ENCODE measurements at places on chromosomes 12 and 14.

DNA sequence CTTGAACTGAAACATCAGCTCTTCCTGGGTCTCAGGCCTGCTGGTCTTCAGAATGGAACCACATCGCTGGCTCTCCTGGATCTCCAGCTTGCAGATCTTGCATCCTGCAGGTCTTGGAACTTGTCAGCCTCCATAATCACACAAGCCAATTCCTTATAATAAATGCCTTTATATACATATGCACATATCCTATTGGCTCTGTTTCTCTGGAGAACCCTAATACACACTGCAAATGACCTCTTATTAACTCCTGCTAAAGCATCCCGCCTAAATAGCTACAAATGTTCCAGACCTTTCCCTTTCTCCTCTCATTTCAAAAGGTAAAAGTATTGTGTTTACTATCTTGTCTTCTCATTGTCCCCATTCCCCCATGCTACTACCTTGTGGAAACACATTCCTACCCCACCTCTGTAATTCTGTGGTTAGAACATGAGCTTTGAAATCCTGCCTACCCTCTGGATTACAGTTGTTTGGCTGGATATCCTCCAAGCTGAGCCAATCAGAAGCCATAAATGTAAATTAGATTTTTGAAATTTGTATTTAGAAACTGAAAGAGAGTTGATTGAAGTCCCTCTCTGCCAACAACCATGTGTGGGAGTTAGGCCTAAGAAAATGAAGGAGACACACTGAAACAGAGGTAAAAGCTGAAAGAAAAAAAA lies 58.1 kb downstream of the ANKS1B start:
- no peaks in the 10 kb centered on the region for H3K36me3 ChIP-seq
- no peak overlapping the region for H3K4me3 ChIP-seq
- no peak for DNase-seq
- no peak overlapping the region for H3K27ac ChIP-seq

DNA sequence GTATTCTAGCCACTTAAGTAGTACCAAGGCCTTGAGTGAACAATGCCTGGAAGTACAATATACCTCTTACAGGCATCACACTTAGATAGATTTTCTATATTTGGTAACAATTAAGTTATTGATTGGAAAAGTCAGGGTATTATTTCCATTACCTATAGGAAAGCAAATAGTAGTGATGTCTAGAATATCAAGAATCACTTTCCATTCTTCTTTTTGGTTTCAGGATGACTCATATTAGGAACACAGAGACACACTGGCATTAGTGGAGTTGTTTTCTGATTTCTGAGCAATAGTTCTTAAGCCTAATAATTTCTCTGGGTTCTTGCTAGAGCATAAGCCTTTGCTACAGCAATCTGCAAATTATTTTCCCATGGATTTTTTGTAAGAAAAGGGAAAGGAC lies 1640.0 kb upstream of the SEL1L start:
- H3K36me3 ChIP-seq: no peaks in the 10 kb centered on the region
- no peak overlapping the region for H3K4me3 ChIP-seq
- DNase-seq: no peak

DNA sequence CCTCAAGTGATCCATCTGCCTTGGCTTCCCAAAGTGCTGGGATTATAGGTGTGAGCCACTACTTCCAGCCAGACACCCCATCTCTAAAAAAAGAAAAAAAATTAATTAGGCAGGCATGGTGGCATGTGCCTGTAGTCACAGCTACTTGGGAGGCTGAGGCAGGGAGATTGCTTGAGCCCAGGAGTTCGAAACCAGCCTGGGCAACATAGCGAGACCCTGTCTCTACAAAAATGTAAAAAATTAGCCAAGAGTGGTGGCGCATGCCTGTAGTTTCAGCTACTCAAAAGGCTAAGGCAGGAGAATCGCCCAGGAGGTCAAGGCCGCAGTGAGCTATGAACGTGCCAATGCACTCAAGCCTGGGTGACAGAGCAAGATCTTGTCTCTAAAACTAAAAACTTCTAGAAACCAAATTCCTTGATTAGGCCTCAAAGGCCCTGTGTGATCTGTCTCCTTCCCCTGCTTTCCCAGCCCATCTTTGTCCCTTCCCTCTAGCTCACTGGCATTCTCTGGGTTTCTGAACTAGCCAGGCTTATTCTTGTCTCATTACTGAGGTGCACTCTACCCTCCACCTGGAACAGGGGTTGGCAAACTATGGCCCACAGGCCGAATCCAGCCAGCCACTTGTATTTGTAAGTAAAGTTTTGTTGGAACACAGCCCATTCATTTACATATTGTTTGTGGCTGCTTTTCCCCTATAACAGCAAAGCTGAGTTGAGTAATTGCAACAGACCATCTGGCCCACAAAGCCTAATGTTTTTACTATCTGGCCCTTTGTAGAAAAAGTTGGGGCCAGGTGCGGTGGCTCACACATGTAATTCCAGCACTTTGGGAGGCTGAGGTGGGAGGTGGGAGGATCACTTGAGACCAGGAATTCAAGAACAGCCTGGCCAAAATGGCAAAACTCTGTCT lies 17.2 kb upstream of the TPCN1 start:
- H3K4me3 ChIP-seq: no peak overlapping the region
- no peaks in the 10 kb centered on the region for H3K27me3 ChIP-seq
- no peaks in the 10 kb centered on the region for H3K36me3 ChIP-seq
- peaks cover 3% of the 10 kb centered on the region for H3K4me1 ChIP-seq
- no peak overlapping the region for H3K27ac ChIP-seq

GRCh38 chr12:106643000-106643399 lies 60.2 kb downstream of the RFX4 start:
- no peaks in the 10 kb centered on the region for H3K36me3 ChIP-seq
- H3K4me1 ChIP-seq: no peaks in the 10 kb centered on the region
- no peaks in the 10 kb centered on the region for H3K27me3 ChIP-seq
- H3K27ac ChIP-seq: no peak overlapping the region

- no peak overlapping the region for H3K4me3 ChIP-seq
- peak; percentile 87 for DNase-seq
- no peaks in the 10 kb centered on the region for H3K36me3 ChIP-seq
- no peak overlapping the region for H3K27ac ChIP-seq
- no peaks in the 10 kb centered on the region for H3K27me3 ChIP-seq
These were observed 27.7 kb upstream of the TBX3 start for GRCh38 chr12:114711689-114712152.

DNA sequence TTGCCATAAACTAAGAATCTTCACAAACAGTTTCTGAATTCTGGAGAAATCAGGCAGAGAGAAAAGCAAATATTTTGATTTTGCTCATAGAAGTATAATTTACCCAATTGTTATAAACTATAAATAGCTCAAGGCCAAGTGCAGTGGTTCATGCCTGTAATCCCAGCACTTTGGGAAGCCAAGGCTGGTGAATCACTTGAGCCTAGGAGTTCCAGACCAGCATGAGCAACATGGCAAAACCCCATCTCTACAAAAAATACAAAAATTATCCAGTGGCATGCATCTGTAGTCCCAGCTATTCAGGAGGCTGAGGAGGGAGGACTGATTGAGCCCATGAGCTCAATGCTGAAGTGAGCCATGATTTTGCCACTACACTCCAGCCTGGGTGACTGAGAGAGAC lies 19.6 kb upstream of the MMP19 start:
- H3K36me3 ChIP-seq: no peaks in the 10 kb centered on the region
- no peak for DNase-seq
- no peak overlapping the region for H3K4me3 ChIP-seq
- no peaks in the 10 kb centered on the region for H3K4me1 ChIP-seq
- no peak overlapping the region for H3K27ac ChIP-seq

DNA sequence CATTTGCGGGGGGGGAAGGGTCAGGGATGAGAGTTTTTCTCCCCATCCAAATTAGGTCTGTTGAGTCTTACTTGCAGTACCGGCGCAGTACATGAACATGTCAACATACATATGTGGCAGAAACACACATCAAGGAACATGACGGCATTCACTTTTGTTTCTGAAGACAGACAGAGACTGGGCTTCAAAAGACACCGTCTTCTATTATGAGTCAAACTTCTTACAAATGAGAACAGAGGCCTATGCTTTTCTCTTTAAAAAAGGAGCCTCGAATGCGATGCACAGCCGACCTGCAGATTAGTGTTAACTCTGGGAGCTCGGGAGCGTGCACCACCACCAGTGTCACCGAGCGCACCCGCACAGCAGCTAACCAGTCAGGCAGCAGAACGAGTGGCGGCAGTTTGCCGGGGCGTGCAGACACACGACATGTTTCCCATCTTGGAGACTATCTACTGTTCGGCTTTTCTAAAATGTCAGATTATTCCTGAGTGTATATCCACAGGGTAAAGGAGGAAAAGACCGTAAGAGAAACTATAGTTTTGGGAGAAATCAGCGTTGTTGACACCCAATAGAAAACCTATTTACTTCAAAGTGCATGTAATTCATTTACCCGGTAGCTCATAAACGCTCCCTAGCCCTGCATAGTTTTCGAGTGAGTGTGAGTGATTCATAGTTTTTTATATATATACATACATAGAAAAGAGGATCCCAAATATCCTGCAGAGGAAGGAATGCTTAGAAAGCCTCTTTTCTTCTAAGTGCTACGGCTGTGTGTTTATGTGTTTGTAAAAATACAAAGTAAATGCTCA lies 33.0 kb downstream of the UBR7 start:
- H3K4me3 ChIP-seq: no peak overlapping the region
- H3K4me1 ChIP-seq: no peaks in the 10 kb centered on the region
- no peak for DNase-seq
- H3K36me3 ChIP-seq: peaks cover 4% of the 10 kb centered on the region
- no peak overlapping the region for H3K27ac ChIP-seq

All from mesendoderm (in vitro differentiated cells).